GM12864 (cell line): ENCODE measurements at places on chromosomes 1 and 21.

GRCh38 chr1:40703316-40703715, 11.8 kb downstream of the NFYC start:
- no peak for DNase-seq

GRCh38 chr1:235366286-235366685, 941 bp upstream of the TBCE start:
- DNase-seq, result peak; percentile 10

DNA sequence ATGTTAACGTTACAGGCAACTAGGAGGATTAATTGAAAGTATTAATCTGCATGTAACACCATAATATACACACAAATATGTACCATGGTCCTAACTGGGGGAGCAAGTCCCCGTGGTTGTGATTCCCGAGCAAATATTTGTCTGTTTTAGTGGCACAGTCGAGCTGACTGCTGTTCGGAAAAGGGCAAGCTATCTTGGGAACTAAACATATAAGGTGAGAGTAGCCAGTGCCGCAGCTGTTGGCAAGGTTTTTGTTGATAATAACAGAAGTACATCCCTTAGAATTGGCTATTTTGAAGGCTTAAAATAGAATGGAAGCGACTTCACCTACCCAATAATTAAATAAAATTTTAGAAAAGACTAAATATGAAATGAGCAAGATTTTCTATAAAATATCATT, 45.5 kb downstream of the UCHL5 start:
- DNase-seq, result no peak

- no peak for DNase-seq
Observed at GRCh38 chr1:35883635-35884101, 659 bp downstream of the AGO1 start.

- DNase-seq, result no peak
Observed at GRCh38 chr1:82441402-82441801, 640.7 kb downstream of the ADGRL2 start.

DNA sequence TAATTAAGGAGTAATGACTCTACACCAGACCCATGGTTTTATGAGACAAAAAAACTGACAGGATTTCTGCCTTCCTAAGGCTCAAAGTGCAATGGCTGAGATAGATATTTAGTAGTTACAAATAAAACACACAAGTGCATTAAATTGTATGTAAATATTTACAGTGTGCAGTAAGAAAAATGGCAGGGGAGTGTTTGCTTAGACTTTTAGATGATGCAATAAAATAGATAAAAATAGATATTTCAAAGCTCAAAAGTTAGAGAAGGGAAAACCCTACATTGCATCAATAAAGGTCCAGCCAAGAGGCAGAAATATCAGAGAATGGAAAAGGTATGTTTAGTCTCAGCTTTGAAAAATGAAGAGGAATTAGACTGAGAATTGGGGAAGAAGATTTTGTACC, 226.3 kb upstream of the FGGY start:
- DNase-seq, result no peak

- no peak for DNase-seq
Observed at GRCh38 chr1:49166031-49166430, 389.3 kb upstream of the BEND5 start.

GRCh38 chr1:3584915-3585314, 26.4 kb downstream of the MEGF6 start:
- no peak for DNase-seq

DNA sequence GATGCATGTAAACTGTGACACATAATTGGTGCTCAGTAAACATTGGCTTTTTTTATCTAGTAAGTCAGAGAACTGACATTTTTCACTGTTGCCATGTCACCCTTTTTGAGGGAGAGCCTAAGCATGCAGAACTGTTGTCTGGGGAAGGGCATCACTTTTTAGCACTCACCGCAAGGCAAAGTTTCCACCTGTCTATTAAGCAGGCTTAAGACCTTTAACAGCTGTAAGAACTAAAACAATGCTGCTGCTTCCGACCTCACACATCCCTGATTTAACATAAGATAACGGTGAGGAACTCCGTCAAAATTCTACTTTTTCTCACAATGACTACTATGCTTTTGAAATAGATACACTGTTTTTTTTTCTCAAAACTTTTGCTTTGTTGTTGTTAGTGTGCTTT, 554.8 kb downstream of the NUF2 start:
- no peak for DNase-seq

DNA sequence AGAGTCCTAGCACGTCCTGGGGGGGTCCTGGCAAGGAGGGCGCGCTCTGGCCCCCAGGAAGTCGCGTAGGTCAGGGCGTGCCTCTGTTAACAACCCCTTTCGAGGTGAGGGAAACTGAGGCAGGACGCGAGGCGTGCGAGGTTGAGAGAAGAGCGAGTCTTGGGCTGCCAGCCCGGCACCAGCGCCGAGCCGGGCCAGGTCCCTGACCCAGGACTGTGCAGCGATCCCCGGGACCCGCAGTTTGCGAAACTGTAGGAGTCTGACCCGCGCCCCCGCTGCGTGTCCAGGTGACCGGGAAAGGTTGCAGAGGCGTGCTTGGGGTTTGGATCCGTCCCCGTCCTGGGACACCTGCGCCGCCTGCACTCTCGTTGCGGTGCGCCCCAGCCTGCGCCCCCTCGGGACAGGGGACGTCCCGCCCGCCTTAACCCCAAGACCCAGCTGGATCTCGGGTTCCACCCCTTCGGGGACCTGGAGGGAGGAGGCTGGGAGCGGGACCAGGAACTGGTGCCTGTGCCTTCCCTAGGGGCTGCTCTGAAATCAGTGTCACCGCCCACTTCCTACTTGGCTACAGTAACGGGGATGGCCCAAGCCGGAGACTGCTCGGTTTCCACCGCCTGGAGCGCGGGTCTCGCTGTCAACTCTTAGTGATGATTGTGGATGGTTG, 493 bp downstream of the DISC1 start:
- no peak for DNase-seq

- no peak for DNase-seq
Observed at GRCh38 chr1:200561856-200562214, 58.7 kb downstream of the KIF14 start.

DNA sequence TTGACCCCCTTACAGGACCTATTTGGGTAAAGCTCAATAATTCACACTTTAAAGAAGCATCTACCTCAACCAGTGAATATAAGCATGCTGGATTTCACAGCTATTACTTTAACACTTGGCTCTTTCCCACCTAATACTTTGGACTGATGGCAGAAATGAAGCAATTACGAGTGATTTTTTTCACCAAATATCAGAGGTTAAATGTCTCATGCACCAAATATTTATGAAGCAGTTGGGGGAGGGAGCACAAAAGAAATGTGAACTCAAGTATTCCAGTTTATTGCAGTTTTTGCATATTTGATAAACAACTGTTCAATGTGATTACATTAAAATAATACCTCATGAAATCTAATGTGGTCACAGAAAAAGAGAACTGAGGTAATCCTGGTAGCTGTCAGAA, 223.6 kb downstream of the LRRC7 start:
- no peak for DNase-seq

DNA sequence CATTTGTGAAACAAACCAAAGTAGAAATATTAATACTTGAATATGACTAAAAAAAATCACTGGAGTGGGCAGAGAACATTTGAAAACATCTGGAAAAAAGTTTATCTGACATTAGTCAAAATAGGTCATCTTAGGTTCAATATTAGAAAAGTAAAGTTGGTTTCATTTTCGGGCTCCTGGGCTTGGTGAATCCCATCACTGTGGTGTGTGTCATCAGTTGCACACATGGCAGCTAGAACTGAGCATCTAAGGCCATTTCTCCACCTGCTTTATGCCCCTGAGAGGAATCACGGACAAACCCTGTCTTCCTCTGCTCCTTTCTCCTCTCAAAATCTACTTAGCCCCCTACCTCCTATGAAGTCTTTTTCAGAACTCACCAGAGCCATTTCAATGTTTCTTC, 5.4 kb downstream of the HSD11B1 start:
- no peak for DNase-seq

DNA sequence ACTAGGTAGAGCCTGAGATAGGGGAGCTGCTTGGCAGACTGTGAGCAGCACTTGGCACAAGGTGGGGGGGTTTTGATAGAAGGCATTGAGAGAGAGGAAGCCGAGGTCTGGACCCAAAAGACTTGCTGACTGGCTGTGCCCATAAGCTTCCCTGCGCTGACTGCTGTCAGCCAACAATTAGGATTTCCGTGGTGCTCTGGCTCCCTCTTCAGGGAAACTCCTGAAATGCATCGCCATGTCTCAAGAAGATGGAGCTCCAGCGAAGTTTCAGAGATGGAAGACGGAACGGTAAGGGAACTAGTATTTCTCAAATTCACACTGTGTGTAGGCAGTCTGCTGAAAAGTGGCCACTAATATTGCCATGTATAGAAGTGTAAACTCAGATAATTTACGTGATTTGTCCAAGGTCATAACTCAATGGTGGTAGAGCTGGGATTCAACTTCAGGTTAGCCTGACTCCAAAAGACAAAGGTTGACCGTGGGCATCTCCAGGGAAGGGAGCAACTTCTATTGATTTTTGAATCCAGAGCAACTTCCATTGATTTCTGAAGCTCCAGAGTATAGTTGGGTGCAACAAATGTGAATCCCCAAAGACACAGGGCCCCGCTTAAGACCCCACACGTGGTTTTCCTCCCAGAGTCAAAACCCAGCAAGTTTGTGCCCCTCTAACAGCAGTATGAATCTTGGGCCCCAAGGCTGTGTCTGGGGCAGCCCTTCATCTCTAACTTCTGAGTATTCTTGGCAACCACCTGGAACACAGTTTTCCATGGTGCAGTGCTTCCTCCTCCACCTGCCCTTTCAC, 44.5 kb upstream of the CRNN start:
- DNase-seq, result peak; percentile 53

GRCh38 chr1:228748029-228748428, 12.8 kb downstream of the RHOU start:
- DNase-seq, result no peak

- peak; percentile 27 for DNase-seq
Observed at GRCh38 chr1:108828074-108828961, 28.6 kb downstream of the AKNAD1 start.

DNA sequence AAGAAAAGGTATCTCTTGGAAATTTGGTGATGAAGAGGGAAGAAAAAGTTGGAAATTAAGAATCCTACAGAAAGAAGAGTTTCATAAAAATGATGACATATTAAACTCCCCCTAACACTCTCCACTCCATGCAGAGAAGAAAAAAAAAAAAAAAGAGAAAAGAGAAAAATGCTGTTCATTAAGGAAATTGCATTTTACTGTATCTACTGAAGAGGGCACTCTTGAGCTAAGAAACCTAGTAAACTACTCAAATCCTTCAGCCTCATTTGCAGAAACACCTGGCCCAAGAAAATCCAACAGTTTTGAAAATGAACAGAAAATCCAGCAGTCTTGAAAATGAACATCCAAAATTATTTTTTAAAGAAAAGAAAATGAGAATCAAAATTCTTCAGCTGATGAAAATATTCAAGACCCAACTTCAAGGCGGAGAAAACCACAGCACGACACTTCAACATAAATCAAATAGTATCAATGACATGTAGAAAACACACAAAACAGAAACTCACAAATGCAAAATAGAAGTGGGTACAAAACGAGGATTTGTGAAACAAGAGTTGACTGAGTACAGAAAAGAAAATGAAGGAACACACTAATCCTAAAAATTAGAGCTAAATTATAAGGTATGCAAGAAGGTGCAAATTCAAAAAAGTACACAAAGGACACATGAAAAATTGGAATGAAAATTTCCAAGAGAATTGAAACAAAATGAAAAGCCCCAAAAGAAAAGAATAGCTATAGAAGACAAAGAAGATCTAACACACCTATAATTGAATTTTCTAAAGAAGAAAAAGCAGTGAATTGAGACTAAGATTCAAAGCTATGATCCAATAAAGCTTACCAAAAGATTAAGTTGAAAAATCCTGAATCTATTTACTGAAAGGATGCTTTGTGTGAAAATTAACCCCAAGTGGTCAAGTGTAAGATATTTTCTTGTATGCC, 73.2 kb upstream of the DNAJC6 start:
- no peak for DNase-seq

GRCh38 chr1:184473176-184473966, 86.5 kb downstream of the C1orf21 start:
- DNase-seq, result no peak

DNA sequence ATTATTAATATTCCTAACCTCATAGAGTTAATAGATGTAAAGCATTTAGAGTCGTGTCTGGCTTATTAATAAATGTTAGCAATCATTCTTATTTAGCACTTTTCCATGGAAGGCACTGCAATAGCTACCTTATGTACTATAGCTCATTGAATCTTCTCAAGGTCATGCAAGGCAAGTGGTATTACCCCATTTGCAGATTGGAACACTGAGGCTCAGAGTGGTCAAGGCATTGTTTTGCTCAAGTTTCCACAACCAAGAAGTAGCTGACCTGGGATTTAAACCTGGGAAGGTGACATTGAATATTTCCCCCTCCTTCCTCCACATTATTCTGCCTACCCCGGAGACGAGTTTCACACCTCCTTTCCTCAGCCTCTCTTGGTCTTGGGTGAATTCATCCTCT, 37.8 kb upstream of the EYA3 start:
- no peak for DNase-seq

DNA sequence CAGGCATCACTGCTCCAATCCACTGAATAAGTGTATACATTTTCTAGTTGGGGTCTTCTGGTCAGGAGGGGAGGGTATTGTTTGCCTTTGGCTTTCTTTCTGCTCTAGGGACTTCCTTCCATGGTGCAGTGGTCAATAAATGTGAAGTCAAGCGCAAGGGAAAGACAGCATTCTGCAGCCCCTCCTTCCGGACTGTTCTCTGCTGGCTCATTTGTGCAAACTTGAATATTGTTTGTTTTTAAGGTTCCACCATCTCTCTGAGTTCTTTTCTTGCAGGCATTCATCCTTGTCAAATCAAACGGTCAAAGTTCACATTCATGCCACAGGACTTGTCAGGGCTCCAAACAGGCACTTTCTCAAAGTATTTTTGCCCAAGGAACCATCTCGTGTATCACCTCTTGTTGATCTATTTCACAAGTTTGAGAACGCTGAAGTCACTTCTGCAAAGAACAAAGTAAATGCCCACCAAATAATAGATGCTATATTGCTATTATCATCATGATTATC, 205.6 kb upstream of the KAZN start:
- no peak for DNase-seq

DNA sequence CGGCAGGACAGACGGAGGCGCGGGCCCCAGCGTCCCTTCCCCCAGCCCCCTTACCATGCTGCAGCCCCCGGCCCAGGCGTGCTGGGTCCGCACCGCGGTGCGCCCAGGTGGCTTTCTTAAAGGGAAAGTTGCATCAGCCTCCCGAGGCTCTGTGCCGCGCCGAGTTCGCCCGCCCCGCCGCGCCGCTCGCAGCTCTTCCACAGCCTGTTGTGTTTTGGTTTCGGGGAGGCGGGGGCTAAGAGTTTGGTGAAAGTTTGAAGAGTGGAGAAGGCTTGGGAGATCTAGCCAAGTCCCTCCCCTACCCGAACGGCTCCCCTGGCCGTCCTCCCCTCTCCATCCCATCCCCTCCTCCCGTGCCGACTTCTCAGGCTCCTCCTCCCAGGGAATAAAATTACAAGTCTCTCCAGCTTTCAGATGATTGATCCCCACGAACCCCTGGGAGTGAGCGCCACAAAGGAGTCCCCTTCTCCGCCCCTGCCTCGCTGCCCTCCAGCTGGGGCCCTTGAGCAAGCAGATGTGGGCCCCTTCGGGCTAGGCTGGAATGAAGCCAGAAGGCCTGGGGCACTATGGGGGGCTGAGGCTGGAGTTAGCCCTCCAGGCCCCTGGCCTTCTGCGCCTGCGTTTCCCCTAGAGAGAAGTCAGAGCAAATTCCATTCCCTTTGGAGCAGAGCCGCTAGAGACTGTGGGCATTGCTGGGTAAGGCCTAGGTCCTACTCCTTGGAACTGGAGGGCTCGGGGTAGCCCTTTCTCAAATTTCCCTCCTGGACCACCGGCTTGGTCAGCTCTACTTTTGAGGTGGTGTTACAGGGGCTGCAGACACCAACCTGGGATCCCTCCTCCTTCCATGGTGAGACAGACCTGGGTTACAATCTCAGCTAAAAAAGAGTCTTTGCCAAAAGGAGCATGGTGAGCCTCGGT, at the start of gene SLC6A9:
TSS of gene SLC6A9 (minus strand) at position 211 of the 918 bp plus-strand sequence. CDS start 7,185 bp downstream, outside the sequence.
- DNase-seq, result no peak
